A549 treated with RU486 at 1 μM for 4 hours (cell line): ENCODE measurements at places on chromosomes 1 and 21. TPM values are rescaled to one million over a fixed set of nuclear protein-coding genes. Genes with fewer than 3 reads are reported as not detected.

ALG6 gene
- 1.6 to 6.0 TPM (median 5.6 TPM) in 5 replicates for total RNA-seq

IFI44L gene
- total RNA-seq: not detected in 5 replicates

NCF2 gene
- 2.3 to 3.4 TPM (median 2.8 TPM) in 5 replicates for total RNA-seq

ADGRL4 gene
- total RNA-seq: not detected in 5 replicates

C1orf105 gene
- total RNA-seq: not detected in 5 replicates

C1QTNF12 gene
- 0.59 to 1.7 TPM (median 1.1 TPM) in 5 replicates for total RNA-seq

LYPD8 gene
- total RNA-seq: 0.15 to 0.22 TPM (median 0.21 TPM) in 4 of 5 replicates, not detected in the other

PTPN7 gene
- 0.13 TPM in 1 of 5 replicates, not detected in the others for total RNA-seq

RC3H1 gene
- 5.5 to 9.3 TPM (median 6.1 TPM) in 5 replicates for total RNA-seq

MMP23B gene
- total RNA-seq: 0.48 to 1.1 TPM (median 0.51 TPM) in 4 of 5 replicates, not detected in the other
